ENCODE measurements at places on chromosomes 2 and 18.

DNA sequence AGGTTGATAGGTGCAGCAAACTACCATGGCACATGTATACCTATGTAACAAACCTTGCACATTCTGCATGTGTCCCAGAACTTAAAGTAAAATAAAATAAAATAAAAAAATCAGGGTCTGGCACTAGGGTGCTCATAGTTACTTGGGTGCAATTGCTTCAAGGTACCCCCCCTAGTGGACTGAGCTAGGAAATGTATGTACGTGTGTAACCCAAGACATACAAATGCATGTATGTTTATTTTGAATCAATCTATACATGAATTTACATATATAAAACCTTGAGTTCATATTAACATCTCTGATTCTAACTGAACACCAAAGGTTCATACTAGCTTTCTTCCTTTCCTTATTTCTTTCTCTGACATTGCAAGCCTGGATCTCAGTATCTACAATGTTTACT is 51.5 kb downstream of the USP37 start:
- peak; percentile 6 for DNase-seq

- DNase-seq, result no peak
These were observed 177.8 kb upstream of the EPAS1 start for GRCh38 chr2:46119453-46119852.

- DNase-seq, result no peak
These were observed 153.3 kb upstream of the NOSTRIN start for GRCh38 chr2:168649105-168649504.

DNA sequence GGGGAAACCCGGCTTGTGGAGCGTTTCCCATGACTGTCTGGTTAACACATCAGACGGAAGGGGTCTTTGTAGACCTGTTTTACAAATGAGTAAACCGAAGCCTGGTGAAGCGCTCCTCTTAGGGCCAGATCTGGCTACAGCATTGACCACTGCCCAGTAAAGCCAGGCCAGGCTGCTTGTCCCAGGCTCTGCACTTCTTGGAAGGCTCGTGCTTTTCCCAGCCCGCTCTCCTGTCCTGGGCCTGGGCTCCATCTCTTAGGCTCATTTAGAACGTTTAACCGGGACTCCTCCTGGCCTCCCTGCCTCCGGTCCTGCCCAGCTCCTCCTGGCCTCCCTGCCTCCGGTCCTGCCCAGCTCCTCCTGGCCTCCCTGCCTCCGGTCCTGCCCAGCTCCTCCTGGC is 4.8 kb downstream of the GPC1 start:
- no peak for DNase-seq

Measured in activated naive CD4-positive, alpha-beta T cell treated with anti-CD3 and anti-CD28 coated beads for 36 hours (primary cell).